ENCODE measurements at places on chromosomes 12 and 14.

DNA sequence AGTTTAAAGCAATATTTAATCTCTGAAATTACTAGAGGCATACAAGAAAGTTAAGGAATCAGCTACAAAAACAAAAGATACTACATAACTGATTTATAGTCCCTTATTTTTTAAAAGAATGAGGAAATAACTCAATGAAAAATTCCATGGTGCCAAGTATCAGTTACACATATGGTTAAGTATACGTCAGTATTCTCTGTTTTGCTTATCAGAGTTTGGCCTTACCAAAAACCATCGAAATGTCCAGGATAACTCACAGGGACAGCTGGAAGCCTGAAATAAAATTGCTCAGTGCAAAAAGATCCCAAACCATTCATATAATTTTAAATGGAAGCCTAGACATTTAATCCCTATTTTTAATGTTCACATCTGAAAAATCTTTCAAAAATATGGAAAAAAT is 3.6 kb downstream of the CFL2 start:
- DNase-seq, result peak; percentile 57

DNA sequence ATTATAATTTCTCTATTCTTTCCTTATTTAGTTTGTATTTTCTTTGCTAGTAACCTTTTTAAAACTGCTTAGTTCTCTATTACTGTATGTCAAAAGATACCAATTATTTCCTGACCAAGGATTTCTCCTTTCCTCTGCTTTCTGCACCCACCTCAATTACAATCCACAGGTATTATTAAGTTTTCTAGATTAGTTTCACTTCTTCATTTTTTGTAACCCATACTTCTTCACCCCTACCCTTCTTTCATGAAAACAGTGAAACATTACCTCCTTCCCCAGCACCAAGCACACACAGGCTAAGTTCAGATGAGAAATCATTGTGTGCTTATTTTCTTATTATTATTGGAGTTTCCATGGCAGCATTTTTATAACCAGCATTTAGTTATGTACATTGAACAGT is 318.5 kb upstream of the MDGA2 start:
- DNase-seq, result no peak

- DNase-seq, result no peak
Measured at GRCh38 chr14:24273422-24273998, 2.1 kb upstream of the RABGGTA start.

- no peak for DNase-seq
Measured at GRCh38 chr12:11959117-11959823, 111.5 kb upstream of the BCL2L14 start.

DNA sequence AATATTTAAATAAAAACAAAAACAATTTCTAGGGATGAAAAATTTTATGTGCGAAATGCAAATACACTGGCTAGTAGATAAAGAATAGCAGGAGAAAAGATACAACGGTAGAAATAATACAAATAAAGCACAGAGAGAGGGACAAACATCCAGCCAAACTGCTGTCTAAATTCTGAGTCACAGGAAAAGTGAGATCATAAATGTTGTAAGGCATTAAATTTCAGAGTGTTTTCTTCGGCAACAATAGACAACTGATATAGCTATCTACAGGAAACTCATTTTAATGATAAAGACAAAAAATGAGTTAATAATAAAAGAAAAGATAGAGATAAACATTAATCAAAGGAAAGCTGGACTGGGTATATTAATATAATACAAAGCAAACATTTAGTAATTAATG is 122.2 kb downstream of the NTS start:
- no peak for DNase-seq

DNA sequence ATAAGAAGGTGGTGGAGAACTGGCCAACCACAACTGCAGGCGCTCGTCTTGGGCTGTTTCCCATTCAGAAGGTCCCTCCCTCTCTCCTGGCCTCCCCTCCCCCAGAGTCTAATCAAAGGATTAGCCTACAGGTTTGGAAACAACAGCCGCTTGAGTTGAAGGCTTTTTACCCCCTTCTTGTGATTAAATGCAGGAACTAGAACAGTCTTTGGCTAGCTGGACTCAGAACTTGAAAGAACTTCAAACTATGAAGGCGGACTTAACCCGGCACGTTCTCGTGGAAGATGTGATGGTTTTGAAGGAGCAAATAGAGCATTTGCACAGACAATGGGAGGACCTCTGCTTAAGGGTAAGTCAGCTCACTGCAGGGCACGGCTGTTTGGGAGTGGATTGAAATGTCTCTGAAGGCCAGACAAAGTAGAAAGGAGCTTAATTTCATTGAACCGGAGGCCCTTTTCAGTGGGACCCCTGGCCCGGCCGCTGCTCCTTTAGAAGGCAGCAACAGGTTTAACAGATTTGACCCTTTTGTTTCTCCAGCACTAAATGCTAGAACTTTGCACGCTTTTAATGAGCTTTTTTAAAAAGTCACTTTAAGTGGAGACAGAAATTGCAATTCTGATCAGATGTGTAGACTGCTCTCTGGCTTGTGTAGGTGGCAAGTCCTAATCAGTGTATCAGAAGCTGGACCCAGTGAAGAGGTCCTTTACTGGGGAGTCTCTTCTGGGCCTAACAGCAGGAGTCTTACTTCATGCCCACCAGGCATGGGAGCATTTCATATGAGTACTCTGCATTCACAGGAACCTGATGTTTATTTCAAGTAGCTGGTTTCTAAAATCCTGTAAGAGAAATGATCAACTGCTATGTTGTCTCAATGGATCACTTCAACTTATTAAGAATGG is 107.7 kb downstream of the ESR2 start:
- DNase-seq, result no peak

DNA sequence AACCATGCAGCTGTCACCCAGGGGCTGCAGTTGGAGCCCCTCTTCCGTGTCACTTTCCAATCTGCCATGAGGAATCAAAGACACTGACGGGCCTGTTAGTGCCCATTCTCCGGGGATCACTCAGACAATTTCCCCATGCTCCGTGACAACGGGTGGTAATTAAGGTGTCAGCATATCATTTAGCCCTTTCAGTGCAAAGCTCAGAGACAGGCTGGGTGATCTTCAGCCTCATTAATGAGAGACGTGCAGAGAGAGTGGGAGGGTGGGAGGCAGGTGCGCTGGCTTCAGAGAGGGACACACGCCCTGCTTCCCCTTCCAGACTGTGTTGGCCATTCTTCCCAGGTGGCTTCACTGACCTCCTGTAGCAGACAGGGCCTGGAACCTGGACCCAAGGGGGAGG is 58.7 kb downstream of the MVK start:
- no peak for DNase-seq

DNA sequence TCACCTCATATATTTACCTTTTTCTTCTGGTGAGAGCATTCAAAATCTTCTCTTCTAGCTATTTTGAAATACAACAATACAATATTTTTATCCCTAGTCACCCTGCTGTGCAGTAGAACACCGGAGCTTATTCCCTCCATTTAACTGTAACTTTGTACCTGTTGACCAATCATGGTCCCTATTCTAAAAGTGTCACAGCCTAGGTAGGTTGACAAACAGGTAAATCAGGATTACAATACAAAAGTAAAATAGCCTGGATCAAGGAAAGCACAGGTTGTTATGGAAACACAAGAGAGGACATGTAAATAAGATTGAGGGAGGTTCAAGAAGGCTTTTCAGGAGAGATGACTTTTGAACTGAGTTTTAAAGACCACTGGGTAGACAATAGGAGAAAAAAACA is 670.9 kb downstream of the DIO2 start:
- DNase-seq, result no peak

GRCh38 chr14:104970231-104971068 is 7.7 kb downstream of the AHNAK2 start:
- DNase-seq, result peak; percentile 85

DNA sequence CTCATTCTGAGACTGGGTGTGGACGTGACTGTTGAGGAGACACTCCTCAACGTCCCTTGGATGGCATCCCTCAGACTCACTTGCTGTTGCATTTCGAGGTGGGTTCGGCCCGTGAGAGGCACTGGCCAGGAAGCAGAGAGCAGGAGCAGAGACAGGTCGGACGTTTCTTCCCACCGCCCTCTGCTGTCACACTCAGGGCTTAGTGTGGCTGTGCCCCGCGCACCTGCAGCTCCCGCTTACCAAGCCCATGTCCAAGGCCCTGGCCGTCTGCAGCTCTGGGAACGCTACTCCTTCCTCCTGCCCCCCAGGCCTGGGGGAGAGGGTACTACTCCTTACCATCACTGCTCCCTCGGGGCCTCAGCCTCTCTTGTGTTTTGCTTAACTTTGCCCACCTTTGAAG is 29.8 kb upstream of the PIWIL1 start:
- no peak for DNase-seq

DNA sequence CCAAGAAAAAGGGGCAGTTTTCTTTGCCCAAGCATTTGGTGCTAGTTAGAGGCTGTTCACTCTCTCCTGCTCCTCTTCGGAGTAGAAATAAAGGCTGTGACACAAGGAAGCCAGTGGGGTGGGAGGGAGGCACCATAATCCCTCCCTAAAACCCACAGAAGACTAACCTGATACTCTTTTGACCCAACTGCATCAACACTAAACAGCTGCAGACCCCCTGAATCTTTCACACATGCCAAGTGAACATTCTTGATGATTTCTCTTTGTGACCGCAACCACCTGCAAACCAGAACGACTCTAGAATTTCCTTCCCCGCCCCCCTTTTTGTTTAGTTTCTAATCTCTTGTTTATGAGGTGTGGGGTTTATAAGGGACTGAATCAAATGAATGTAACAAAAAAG is 175.8 kb upstream of the BCL2L14 start:
- no peak for DNase-seq

- no peak for DNase-seq
Measured at GRCh38 chr12:108614639-108615038, 16.8 kb upstream of the TMEM119 start.

DNA sequence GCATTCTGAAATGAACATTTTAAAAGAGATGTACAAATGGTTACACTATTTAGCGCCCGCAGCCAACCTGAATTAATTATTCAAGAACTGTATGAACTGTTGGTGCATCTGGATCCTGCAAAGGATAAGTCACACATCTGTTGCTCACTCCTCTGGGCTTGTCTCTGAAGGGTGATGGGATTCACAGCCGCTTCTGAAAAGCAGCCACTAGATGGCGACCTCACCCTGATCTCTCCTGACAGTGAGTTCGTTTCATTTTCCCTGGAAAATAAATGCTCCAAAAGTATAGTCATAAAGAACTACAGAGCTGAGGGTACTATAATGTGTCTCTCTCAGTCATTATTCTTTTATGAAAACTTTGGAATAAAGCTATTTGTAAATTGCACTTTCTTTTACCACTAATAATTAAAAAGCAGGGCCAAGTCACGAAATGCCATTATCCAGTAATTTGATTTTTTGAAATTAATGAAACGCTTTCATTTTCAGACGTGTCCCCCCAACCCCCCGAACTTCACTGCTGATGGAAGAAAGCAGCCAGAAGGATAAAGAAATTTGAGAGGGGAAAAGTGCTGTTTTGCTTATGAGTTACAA is 789.6 kb downstream of the NRXN3 start:
- DNase-seq, result peak; percentile 76

DNA sequence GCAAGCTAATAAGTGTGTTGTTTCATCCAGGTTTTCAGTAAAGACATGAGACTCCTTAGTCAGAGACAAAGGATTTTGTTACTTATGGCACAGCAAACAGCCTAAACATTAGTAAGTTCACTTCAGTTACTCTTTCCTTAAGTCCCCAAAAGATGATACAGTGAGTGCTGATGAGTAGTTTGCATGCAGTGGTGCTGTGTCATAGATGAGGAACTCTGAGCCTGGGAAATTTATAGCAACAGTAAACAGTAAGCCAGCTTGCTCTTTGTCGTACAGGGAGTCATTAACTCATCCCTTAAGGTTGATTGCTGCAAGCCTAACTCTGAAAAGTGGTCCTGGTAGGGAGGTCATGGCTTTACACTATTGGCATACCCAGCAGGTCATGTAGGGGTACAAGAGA is 208.6 kb upstream of the OR4E1 start:
- DNase-seq, result no peak

DNA sequence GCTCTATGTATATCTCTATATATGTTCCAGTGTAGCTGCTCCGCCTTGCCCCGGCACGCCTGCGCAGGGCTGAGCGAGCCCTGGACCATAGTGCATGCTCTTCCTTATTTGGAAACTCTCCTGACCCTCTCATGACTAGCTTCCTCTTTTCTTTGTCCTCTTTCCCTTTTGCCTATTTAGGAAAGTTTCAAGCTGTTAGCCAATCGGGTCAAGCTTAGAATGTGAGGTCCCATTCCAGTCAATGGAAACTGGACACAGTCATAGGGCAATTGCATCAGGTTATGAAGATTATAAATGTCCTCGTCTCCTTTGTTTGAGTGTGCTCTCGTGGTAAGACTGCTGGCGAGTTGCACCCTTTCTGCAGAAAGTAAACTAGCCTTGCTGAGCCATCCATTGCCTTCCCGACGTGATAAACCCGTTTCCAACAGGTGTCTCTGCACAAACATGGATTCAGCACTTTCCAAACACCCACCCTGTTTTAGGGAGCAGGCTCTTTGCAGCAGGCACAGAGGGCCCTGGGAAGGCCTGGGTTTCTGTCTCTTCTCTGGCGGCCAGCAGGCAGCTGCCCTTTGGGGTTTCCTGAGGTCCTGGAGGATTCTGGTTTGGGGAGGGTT is 30.9 kb downstream of the CCDC92 start:
- DNase-seq, result no peak

- no peak for DNase-seq
Measured at GRCh38 chr14:105223260-105223659, 25.1 kb upstream of the BTBD6 start.

- no peak for DNase-seq
Measured at GRCh38 chr14:65431245-65431644, 18.7 kb downstream of the FUT8 start.

DNA sequence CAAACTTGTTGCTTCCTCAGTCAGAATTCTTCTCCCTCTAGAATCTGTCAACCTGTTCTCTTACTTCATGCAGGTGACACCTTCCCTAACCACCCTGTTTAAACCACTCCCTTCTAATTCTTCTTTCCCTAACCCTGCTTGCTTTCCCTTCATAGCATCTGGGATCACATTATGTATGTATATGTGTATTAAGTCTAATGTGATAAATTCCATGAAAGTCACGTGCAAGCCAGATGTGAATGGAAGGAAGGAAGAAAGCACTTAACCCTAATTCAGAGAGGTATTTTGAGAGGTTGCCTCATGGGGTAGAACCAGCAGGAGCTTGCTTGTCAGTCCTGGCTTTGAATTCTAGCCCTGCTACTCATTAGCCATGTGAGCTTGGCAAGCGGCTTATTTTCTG is 340.0 kb downstream of the TRHDE start:
- DNase-seq, result no peak

DNA sequence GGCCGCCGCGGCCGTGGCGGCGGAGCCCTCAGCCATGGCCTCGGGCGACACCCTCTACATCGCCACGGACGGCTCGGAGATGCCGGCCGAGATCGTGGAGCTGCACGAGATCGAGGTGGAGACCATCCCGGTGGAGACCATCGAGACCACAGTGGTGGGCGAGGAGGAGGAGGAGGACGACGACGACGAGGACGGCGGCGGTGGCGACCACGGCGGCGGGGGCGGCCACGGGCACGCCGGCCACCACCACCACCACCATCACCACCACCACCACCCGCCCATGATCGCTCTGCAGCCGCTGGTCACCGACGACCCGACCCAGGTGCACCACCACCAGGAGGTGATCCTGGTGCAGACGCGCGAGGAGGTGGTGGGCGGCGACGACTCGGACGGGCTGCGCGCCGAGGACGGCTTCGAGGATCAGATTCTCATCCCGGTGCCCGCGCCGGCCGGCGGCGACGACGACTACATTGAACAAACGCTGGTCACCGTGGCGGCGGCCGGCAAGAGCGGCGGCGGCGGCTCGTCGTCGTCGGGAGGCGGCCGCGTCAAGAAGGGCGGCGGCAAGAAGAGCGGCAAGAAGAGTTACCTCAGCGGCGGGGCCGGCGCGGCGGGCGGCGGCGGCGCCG is 381 bp downstream of the YY1 start:
- DNase-seq, result no peak

GRCh38 chr12:82517027-82517426 is 158.7 kb downstream of the METTL25 start:
- no peak for DNase-seq

All from fibroblast of skin of right quadriceps (primary cell).